Activated naive CD4-positive, alpha-beta T cell treated with anti-CD3 and anti-CD28 coated beads for 36 hours (primary cell): ENCODE measurements at places on chromosomes 12 and 14. TPM values are rescaled to one million over a fixed set of nuclear protein-coding genes. Genes with fewer than 3 reads are reported as not detected.
A peak's percentile ranks its signal among the peaks of the same experiment; 100 is the strongest.

DNA sequence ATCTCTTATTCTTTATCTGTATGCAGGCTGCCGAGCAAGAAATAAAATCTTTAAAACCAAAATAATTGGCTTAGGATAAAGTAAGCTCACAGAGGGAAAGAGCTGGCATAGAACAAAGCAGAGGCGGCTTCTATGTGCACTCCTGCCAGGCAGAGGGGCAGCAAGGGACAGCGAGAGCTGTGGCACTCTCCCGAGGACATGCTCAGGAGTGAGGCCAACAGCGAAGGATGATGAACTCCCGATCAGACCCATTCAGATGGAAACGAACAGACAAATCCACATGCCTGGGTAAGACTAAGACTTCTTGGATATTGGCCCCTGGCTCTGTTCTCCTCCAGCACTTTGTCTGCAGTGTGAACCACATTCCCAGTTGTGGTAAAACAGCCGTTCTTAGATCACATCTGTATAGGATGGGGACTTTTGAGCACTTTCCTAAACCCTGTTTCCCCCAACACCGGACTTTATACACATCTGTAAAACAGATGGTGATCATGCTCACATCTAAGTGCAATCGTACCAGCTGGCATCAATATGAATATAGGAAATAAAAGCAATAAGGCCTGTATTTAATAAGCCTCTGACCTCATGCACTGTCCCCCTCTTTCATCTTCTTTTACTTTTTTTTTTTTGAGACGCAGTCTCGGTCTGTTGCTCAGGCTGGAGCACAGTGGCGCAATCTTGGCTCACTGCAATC is 134.1 kb downstream of the PPM1H start:
- H3K4me3 ChIP-seq: no peak overlapping the region
- no peaks in the 10 kb centered on the region for H3K4me1 ChIP-seq
- no peaks in the 10 kb centered on the region for H3K36me3 ChIP-seq
- DNase-seq: no peak
- no peaks in the 10 kb centered on the region for H3K27me3 ChIP-seq

DNA sequence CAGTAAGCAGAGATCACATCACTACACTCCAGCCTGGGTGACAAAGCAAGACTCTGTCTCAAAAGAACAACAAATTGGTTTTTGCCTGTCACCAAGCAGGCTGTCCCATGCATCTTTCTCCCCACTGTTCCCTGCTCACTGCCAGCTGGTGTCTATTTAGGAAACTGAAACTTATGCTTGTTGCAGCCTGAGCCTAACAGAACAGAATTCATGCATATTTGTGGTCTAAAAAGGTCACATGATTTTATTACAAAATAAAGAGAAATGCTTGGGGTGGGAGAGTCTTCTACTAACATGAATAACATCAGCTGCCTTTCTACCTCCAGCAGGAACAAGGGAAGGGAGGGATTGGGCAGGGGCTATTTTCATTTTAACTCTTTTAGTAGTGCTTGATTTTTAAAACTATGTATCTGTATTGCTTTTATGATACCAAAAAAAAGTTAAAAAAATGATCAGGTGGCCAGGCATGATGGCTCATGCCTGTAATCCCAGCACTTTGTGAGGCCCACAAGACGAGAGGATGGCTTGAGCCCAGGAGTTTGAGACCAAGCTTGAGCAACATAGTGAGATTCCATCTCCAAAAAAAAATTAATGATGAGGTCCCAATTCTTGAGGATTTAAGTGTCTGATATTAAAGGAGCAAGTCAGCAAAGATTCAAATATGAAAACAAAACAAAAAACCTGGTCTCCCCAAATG is 923 bp downstream of the STAT2 start:
- peaks cover 20% of the 10 kb centered on the region for H3K4me1 ChIP-seq
- H3K36me3 ChIP-seq: peaks cover 16% of the 10 kb centered on the region
- H3K27me3 ChIP-seq: no peaks in the 10 kb centered on the region
- peak overlapping the region; percentile 93 for H3K27ac ChIP-seq
- peak overlapping the region; percentile 93 for H3K4me3 ChIP-seq

The RFLNA gene
- total RNA-seq: not detected

DNA sequence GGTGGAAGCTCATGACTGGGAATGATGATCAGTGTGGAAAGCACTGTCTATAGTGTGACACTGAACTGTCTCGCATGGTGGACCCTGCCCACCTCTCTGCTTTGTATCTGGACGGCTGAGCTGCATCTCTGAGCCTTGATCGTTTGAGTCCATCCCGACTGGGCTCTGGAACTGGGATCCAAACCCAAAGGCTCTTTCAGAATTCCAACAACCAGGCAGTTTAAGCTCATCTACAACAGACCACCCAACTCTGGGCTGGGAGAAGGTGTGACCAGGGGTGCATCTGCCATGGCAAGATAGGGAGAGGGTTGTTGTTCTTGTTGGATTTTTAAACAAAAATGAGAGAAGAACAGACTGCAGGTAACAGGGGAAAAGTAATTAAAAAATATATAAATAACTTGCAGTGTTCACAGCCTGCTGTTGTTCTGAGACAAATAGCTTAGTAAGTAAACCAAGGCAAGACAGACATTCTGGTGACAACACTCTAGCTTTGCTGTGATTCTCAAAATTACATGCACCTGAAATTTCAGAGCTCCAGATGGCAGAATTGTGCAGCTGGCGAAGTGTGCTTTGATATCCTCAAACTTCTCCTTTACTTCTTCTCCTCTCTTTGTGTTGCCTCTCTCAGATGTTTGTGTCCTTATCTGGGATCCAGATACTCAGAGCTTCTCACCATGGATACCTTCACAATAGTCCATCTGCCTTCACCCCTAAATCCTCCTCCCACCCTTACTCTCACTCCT is 209.6 kb downstream of the EMP1 start:
- no peak overlapping the region for H3K27ac ChIP-seq
- peaks cover 5% of the 10 kb centered on the region for H3K36me3 ChIP-seq
- no peak for DNase-seq
- H3K4me3 ChIP-seq: no peak overlapping the region
- peaks cover 11% of the 10 kb centered on the region for H3K27me3 ChIP-seq
- no peaks in the 10 kb centered on the region for H3K4me1 ChIP-seq

DNA sequence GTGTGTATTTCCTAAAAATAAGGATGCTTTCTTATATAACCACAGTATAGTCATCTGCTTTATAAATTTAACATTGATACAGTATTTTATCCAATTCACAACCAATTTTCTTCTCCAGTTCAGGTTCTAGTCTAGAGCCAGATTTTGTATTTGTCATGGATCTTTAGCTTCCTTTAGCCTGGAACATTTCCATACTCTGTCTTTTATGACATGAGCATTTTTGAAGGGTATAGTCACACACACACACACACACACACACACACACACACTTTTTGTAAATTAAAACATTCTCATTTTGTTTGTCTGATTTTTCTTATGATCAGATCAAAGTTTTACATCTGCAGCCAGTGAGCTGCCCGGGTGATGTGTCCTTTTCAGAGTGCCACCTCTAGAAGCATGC is 25.4 kb downstream of the CGRRF1 start:
- no peak overlapping the region for H3K27ac ChIP-seq
- no peak for DNase-seq
- H3K27me3 ChIP-seq: no peaks in the 10 kb centered on the region
- H3K4me1 ChIP-seq: no peaks in the 10 kb centered on the region
- no peak overlapping the region for H3K4me3 ChIP-seq
- H3K36me3 ChIP-seq: no peaks in the 10 kb centered on the region

The CPNE6 gene
- total RNA-seq: not detected

The C14orf119 gene
- 44.2 TPM for total RNA-seq

- no peaks in the 10 kb centered on the region for H3K36me3 ChIP-seq
- no peaks in the 10 kb centered on the region for H3K27me3 ChIP-seq
- no peak for DNase-seq
- no peak overlapping the region for H3K27ac ChIP-seq
- H3K4me3 ChIP-seq: no peak overlapping the region
Measured at GRCh38 chr14:99763527-99764221, 29.5 kb upstream of the EML1 start.

GRCh38 chr14:87170179-87170578 is 822.8 kb downstream of the GALC start:
- no peak overlapping the region for H3K4me3 ChIP-seq
- no peak overlapping the region for H3K27ac ChIP-seq
- no peaks in the 10 kb centered on the region for H3K36me3 ChIP-seq
- no peaks in the 10 kb centered on the region for H3K4me1 ChIP-seq

DNA sequence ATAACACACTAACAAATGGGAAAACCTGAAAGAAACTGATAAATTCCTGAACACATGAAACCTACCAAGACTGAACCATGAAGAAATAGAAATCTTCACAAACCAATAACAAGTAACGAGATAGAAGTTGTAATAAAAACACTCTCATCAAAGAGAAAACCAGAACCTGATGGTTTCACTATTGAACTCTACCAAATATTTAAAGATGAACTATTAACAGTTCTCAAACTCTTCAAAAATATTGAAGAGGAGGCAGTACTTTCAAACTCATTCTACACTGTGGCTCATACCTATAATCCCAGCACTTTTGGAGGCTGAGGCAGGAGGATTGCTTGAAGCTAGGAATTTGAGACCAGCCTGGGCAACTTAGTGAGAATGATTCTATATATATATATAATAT is 48.4 kb upstream of the TMTC2 start:
- H3K36me3 ChIP-seq: no peaks in the 10 kb centered on the region
- no peaks in the 10 kb centered on the region for H3K27me3 ChIP-seq
- no peak overlapping the region for H3K27ac ChIP-seq
- no peak overlapping the region for H3K4me3 ChIP-seq
